ENCODE measurements at places on chromosomes 6 and 20.

DNA sequence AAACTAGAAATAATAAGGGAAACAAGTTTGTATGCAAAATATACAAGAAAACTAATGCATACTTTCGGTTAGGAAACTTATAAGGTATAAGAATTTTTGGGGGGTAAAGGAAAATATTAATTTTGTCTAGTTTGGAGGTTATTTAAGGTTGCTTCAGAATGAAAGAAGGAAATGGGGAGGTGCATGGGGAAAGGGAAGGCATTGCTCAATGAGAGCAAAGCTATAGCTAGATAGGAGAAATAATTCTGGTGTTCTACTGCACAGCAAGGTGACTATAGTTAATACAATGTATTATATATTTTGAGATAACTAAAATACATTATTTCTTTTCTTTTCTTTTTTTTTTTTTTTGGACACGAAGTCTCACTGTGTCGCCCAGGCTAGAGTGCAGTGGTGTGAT is 5.4 kb upstream of the MYMX start:
- DNase-seq, result no peak

GRCh38 chr20:35947489-35947888 is 6.8 kb downstream of the SCAND1 start:
- no peak for DNase-seq

DNA sequence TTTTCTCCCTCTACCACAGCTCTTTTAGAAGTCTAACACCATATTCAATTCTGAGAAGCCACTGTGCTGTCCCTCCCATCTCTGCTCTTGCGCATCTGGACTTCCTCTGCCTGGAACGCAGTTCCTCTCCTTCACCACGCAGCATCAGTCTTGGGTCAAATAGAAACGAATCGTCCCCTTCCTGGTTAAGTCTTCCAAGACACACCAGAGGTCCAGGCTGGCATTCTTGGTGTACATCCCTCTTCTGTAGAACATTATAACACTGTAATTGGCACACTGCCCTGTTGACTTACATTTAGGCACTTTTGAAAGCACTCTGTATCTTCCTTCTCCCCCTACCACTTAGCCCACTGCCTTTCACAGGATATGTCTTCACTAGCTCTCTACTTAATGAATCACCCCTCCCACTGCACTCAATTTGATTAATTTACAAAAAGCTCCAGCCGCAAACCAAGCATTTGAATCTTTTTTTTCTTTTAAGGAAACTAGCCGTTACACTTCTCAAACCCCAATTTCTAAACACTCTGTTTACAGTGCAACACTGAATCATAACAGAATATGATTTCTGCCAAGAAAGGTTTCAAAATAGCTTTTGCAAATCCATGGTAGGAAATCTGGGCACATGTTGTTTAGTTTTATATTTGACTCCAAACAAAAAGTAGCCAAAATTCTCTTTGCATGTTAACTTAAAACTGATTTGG is 140.8 kb upstream of the CARMIL1 start:
- DNase-seq, result no peak

GRCh38 chr6:155132617-155133016 is 131.2 kb upstream of the CLDN20 start:
- DNase-seq, result no peak

- DNase-seq, result no peak
Measured at GRCh38 chr20:34022151-34022838, 28.6 kb downstream of the RALY start.

DNA sequence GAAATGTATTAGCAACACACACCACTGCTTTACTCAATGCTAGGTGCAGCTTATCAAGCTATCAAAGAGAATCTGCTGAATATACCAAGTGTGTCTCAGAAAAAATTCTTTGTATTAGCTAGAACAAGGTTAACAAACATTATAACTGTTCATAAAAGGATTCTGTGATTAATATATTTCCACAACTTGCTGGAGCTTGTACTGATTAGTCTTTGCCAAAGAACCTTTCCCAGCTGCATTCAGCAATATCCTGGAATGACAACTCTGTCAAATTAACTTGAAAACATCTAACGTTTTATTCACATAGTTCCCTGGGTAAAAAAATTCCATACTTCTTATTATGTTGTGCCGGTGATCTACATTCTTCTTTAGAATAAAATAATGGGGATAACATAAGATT is 252.7 kb downstream of the FOXC1 start:
- DNase-seq, result no peak

DNA sequence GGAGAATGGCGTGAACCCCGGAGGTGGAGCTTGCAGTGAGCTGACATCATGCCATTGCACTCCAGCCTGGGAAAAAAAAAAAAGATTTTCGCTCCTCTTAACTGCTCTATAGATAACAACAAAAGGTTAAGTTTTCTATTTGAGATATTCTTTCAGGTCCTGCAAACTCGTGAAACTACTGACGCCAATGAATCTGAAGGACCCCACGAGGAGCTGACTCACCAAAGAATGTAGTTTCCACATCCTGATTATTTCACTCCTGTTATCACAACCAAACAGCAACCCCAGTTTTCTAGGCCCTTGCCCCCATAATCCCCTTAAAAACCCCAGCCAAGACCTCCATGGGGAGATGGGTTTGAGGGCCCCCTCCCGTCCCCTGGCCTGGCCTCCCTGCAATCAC is 58.7 kb downstream of the OTOR start:
- no peak for DNase-seq

- DNase-seq, result no peak
Measured at GRCh38 chr6:137657351-137657911, 163.2 kb upstream of the OLIG3 start.

DNA sequence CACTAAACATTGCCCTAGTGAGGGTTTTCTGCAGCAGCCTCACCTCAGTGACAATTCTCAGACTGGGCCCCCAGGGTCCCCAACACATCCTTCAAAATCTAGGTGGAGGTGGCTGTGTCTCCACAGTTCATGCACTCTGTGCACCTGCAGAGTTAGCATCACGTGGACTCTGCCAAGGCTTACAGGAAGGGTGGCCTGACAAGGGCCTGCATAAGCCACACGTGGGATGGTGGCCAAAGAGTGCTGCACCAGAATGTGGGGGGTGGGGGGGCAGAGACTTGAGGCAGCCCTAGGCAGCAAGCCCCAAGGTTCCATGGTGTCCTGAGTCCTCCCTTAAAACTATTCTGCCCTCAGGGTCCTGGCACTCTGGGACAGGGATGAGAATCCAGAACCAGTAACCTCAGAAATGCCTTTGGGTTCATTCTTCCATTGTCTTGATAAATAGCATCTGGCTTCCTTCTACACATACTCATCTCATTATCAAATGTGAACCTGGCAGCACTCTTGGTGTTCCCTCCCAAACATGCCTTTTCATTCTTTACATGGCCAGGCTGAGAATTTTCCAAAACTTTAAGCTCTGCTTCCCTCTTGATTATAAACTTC is 1.6 kb upstream of the SERPINB1 start:
- DNase-seq, result no peak

DNA sequence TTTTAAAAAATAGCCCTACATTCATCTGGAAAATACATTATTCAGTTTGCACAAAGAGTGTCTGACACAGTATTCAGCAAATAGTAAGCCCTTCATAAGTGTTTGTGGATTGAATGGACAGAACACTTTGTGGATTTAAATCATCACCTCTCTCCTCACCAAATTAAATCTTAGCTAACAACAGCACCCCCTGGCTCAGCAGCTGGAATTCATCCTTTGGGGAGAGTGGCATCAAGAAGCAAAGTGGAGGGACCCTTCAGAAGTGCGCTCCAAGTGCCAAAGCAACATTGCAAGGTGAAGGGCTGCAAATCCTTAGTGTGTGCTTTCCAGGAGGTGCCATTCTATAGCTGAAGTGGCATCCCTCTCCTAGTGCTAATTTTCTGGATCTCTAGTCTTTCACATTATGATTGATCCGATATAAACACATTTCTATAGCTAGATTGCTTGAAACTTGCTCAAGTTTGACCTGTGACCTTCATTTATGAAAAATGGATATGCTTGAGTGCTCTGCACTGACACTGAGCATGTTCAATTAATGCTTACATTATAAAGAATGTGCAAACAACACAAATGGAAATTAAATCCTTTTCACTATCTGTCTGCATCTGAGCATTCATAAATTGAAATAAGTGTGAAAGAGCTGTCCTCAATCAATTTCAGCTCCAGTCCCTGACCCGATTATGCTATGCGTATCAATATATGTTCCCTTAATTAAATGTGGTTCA is 891.7 kb downstream of the C6orf118 start:
- no peak for DNase-seq

DNA sequence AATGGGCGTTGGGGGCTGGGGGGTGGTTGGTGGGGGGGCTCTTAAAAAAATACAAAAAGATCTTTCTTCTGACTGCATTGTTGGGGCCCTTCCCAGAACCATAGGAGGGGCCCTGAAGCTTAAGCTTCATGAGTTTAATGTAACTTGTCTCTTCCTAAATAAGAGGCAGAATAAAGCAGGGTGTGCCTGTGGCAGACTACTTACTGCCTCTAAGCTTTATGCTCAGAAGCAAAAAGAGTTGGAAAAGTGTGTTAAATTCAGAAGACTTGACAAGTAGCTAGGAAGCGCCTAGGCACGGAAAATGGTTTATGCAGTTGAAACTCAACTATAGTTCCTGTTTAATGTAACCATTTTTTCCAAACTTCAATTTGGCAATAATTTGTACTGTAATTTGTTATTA is 44.5 kb downstream of the TIAM2 start:
- no peak for DNase-seq

DNA sequence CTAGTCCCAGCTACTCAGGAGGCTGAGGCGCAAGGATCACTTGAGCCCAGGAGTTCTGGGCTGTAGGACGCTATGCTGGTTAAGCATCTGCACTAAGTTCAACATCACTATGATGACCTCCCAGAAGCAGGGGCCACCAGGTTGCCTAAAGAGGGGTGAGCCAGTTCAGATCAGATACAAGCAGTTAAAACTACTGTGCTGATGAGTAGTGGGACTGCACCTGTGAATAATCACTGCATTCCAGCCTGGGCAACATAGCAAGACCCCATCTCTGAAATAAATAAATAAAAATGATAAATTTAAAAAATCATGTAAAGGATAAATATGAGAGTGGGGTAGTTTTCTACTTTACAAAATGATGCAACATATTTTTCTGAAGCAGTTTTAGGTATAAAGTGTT is 106.5 kb downstream of the TMEM170B start:
- no peak for DNase-seq

- DNase-seq, result no peak
Measured at GRCh38 chr20:53859684-53860083, 210.7 kb downstream of the BCAS1 start.

GRCh38 chr6:150928882-150929281 is 63.4 kb downstream of the MTHFD1L start:
- DNase-seq, result no peak

DNA sequence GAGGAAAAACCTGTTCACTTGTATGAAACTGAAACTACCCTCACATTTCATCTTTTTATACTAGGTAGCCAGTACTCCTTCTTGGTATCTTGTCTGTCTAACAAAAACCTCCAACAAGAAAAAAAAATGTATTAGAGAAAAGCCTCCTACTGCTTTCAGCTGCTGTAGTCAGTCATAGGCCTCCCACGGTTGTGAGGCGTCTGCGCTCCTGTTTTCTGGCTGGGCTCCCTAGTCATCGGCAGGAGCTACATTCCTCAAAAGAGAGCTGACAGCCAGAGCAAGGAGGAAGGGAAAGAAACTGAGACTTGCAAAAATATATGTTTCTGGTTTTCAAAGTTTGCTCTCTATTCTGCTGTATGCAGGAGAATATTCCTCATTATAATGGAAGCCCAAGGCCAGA is 517.0 kb downstream of the LMBRD1 start:
- DNase-seq, result peak; percentile 37

DNA sequence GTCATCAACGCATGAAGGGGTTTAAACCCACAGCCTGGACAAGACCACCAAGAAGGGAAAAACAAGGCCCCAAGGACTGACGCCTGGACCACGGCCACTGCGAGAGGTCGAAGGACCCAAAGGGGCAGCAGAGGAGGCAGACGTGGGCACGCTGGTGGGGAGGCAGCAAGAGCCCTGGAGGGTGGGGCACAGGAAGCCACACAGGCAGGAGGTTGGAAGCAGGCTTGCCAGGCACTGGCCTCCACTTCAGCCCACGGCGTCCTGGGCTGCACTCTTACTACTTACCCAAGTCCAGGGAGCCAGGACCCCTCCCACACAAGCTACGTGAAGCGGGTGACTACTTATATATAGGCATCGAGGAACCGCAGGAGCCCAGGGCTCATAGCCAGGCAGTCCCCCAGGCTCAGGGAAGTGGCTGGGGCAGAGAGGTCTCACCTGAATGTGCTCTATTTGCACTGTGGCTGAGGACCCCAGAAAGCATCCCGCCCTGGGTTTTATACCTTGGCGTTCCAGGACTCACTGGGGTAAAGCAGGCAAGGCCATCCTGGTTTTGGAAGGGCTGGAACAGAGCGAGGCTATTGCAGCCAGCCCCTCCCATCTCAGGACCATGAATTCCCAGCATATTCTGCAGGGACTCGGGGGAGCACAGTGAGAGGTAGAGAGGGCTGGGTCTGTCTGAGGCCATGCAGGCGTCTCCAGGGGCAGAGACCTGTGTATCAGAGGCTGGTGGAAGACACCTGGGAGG is 113.8 kb upstream of the AFDN start:
- no peak for DNase-seq

DNA sequence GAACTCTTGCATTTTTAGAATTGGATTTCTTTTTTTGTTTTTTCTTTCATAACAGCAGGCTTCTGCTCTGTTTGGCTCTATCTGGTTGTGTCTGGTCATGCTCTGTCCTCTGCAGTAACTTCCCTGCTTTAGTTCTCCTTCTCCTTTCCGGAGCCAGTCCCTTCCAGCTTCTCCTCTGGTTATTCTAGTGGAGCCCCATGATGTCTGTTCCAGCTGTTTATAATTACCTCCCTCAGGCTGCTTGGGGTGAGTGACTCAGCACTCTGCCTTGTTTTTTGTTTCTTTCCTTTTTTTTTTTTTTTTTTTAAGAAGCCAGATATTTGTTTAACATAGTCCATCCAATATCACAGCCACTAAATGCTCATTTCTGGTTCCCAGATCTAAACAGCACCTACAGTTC is 409.6 kb downstream of the MAFB start:
- no peak for DNase-seq

GRCh38 chr6:165272585-165272984 is 36.8 kb downstream of the C6orf118 start:
- DNase-seq, result no peak

GRCh38 chr20:24378661-24379483 is 90.6 kb upstream of the SYNDIG1 start:
- no peak for DNase-seq

- DNase-seq, result no peak
Measured at GRCh38 chr6:125104425-125104824, 49.1 kb upstream of the TPD52L1 start.

GRCh38 chr6:90219209-90219985 is 77.2 kb downstream of the BACH2 start:
- no peak for DNase-seq

GRCh38 chr6:30828027-30828962 is 56.0 kb upstream of the DDR1 start:
- DNase-seq, result peak; percentile 79

DNA sequence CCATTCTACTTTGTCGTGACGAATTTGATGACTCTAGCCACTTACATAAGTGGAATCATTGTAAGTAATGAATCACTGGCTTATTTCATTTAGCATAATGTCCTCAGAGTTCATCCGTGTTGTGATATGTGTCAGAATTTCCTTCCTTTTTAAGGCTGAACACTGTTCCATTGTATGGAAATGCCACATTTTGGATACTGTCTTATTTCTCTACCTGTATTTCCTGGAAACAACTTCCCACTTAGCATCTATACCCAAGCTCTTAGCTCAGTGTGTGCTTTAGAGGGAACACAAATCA is 28.8 kb upstream of the GGTLC1 start:
- no peak for DNase-seq

GRCh38 chr6:13395272-13396237 is 67.2 kb upstream of the TBC1D7 start:
- DNase-seq, result no peak

Data from caudate nucleus (tissue), 63 donors.